ENCODE measurements at places on chromosomes 2 and 18.

DNA sequence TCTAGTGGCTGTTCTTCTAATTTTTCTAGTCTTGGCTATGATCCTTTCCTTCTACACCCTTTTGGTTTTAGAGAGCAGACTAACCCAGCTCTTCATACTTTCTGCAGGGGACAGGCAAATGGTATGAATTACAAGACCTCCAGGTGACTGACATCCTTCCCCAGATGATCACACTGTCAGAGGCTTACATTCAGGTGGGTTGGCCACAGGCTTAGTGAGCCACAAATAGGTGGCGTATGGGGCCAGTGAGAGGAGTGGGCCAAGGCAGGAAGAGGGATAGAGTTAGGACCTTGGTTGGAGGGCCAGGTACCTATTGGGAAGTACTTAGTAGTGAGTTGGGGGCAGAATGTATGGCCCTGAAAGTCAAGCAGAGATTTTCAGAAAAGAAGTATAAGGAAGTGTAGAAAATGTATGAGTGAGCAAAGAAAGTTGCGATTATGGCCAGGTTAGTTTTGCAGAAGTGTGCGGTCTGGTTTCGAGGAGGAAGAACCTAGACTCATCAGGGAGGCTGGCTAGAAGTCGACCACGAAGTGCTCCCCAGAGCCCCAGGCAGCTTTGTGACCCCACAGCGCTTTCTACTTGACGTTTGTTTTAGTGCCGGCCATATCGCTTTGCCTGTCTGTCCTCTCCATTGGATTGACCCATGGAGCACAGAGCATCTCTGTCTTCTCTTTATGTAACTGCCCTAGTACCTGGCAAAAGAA is 20.0 kb downstream of the SFTPB start:
- DNase-seq, result no peak

- no peak for DNase-seq
Measured at GRCh38 chr2:226740039-226740648, 59.5 kb downstream of the IRS1 start.

DNA sequence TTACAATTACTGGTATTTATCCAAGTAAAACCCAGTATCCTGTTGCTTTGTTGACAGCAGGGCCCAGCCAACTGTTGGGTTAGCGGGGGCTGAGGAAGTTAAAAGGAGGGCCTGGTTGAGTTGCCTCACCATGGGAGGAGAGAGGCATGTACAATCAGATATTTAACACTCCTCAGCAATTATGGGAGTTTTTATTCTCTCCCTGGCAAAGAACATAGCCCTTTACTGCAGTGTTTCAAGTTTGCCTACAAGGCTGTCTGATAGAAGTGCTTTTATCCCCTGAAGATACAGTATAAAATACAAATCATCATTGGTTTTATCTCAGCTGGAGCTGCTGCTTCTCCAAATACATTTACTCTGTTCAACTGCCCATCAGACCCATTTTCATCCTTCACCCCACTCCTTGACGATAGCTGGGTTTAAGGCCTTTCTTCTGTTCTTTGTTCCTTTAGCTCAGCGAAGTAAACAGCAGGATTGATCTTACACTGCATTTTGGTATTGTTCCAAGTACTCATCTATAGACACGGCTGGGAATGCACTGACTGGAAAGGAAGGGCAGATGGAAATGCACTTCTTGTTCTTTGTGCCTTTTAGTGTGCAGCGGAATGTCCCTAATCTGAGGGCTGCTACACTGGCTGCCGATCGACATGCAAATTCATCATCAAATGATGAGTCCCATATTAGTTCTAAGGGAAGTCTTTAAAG is 402.5 kb upstream of the SPRED2 start:
- no peak for DNase-seq

- DNase-seq, result no peak
Measured at GRCh38 chr2:182650704-182651103, 65.4 kb upstream of the DNAJC10 start.

GRCh38 chr2:214750529-214750928 is 59.0 kb downstream of the BARD1 start:
- no peak for DNase-seq

DNA sequence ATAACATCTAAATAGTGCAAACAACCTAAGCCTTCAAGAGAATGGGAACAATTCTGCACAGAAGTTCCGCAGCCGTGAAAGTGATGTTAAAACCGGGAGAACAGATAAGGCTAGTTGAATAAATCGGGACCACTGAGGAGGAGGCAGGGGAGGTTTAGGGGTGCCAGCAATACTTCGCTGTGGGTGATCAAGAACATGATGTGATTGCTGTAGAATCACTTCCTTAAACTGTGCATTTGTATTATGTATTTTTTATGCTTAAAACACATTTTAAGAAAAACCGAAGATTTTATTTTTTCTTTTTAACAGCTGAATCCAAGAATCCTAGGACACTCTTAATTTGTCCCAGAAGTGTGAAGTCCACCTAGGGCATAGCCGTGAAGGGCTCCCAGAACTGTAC is 33.6 kb downstream of the TTC32 start:
- no peak for DNase-seq

GRCh38 chr2:65608916-65609315 is 176.5 kb upstream of the SPRED2 start:
- DNase-seq, result peak; percentile 71

- no peak for DNase-seq
Measured at GRCh38 chr2:221551864-221552263, 20.2 kb downstream of the EPHA4 start.

DNA sequence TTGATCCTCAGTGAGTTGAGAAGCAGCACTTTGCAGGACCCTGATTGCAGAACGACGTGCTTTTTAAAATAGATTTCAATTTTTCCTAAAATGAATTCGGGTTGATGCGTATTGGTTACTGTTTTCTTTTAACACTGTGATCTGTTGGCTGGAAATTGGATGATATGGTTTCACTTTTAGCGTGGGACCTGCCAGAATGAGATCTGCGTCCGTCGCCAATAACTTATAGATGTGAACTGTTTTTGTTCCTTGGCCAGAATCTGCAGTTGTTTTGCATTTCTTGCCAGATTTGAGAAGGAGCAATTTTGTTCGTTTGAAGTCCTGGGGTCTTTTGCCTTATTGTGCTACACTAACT is 703 bp downstream of the UGGT1 start:
- DNase-seq, result no peak

DNA sequence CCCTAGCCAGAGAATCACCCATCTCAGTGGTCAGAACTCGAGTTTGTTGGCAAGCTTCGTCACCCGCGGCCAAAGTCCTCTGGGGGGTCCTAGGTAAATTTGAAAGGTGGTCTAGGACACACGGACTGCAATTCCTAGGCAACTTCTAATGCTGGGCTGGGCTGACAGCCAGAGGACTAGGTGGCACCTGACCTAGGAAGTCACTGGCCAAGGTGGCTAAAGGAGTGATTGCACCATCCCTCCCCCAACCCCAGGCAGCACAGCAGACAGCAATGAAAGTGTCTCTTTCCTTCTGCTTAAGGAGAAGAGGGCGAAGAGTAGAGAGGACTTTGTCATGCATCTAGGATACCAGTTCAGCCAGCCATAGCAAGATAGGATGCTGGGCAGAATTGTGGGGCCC is 110.9 kb downstream of the CABYR start:
- DNase-seq, result no peak

DNA sequence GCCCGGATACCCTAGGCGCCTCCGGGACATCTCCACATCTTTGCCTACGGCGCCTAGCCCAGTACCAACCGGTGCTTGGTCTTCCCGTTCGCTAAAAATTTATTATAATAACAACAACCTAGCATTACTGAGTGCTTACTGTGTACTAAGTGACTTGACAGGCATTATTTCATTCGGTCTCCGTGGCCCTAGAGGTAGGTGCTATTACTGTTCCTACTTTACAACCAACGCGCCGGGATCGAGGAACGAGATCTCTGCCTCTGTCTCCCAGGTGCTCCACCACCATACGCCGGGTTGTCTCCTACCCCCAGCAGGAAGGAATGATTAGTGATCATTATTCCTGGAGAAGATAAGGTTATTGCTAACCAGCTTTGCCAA is 657 bp upstream of the BIN1 start:
- no peak for DNase-seq

DNA sequence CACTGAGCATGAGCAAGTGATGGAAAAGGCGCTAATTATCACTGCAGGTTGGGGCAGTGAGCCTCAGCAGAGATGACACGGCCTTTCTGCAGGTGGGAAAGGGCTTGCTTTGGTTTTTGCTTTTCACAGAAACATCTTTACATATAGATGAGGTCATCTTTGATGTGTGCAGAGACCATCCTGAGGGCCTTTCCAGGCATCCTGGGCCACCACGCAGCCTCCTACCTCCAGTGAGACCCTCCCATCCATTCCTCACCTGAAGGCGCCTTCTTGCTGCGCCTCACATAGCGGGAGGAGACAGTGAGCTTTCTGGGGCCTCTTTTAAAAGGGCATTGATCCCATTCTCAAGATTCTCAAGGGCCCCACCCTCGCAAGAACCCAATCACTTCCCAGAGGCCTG is 235.3 kb upstream of the RAB6C start:
- no peak for DNase-seq

DNA sequence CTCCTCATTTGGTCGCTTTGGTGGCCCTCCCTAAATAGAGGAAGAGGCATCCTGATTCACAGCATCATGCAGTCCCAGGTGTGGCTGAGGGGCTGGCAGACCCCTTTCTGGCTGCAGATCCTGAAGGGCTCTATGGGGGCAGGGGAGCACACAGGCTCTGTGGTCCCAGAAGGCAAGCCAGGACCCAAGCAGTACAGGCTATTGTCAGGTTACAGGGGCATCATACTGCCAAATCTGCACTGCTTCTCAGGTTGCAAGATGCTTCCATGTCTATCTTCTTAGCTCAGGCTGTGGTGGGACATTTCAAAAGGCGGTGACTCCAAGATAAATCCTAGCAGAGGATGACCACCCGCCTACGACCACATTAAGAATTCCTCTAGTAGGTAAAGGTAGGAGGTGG is 54.3 kb downstream of the TTC32 start:
- DNase-seq, result peak; percentile 42

- DNase-seq, result no peak
Measured at GRCh38 chr2:51258301-51258700, 226.4 kb upstream of the NRXN1 start.

DNA sequence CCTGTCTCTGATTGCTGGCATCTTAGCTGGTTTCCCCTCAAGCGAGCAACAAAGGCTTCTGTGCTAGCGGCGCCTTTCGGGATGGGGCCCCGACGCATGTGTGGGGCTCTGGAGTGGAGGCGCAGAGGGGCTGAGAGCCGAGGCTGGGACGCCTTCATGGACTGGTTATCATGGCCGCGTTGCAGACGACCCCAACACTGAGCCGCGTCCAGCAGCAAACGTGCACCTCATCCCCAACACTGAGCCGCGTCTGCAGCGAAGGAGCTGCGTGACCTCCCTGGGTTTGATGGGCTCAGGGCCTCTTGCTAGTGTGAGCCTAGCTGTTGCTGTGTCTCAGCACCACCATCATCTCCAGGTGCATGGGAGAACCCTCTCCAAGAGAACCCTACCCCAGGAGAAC is 123.7 kb upstream of the CTDP1 start:
- peak; percentile 37 for DNase-seq

GRCh38 chr2:57444752-57445430 is 601.7 kb upstream of the VRK2 start:
- DNase-seq, result no peak

DNA sequence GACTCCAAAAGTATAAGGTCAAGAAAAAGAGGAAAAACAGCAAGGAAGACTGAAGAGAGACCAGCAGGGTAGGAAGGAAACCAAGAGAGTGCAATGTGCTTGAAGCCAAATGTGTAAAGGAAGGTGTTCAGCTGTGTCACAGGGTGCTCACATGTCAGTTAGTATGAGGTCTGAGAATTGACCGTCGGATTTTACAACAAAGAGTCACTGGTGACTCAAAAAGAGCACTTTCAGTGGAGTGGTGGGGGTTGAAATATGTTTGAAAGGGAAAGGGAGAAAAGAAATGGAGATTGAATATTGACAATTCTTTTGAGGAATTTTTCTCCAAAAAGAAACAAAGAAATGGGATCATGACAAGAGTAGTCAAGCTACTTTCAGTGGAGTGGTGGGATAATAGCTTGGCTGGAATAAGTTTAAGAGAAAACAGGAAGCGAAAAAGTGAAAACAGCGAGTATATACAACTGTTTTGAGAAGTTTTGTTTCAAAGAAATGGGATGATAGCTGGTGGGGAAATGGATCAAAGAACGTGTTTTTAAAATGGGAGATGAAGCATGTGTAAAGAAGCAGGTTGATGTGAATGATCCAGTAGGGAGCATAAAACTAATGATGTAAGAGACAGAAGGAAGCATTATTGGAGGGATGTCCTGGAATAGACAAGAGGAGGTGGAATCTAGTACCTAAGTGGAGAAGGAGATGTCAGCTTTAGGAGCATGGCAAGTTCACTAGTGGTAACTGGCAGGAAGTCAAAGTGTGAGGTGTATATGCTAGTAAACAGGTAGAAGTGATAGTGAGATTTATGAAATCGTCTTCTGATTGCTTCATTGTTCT is 3.6 kb upstream of the TSPYL6 start:
- DNase-seq, result no peak

DNA sequence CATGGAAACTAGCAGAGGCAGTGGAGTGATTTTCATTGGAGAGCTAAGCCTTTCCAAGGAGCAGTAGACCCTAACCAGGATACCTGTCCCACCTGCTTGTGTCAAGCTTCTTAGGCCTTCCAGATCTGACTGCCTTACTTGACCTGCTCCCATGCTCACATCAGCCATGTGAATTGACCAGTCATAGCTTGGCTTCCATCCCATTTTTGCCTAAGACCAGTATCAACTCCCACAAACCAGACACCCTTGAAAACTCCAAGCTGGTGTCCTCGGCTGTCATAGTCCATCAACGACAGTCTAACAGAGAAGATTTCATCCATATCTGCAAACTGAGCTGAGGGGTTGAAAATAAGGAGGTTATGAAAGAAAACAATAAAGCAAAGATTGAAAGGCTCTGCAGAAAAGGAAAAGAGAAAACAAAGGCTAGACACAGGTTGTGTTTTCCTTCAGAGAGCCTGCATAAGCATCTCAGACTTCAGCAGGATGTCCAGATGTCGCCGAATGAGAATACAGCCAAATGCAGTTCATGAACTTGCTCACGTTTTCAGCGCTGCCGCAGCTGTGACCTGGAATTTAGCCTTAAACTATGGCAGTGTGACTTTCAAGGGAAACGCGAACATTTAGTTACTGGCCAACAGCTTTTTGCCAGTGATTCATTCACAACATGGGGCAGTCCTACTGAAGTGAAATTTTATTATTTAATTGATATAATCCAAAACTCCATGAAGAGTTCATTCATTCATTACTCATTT is 868.1 kb upstream of the ID2 start:
- no peak for DNase-seq

DNA sequence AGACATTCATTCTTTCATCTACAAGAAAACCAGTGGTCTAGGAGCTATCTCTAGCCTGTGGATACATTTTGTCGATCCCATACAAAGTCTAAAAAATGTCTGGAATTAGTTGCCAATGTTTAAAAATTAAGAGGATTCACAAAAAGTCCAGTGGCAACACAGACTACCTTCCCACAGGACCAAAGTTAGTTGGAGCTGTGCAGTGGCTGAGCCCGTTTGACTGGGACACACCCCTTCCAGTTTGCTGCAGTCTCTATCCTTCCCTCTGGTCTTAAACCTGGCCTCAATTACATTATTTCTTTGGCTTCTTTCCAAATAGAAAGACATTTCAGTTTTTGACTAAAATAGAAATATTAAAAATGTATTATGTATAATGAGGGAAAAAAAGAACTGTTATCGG is 18.6 kb downstream of the SLC16A14 start:
- no peak for DNase-seq

GRCh38 chr2:191688934-191689695 is 11.2 kb downstream of the NABP1 start:
- no peak for DNase-seq

- no peak for DNase-seq
Measured at GRCh38 chr2:72236445-72237067, 88.9 kb upstream of the CYP26B1 start.

- DNase-seq, result no peak
Measured at GRCh38 chr2:28279371-28279770, 113.3 kb upstream of the FOSL2 start.

- DNase-seq, result no peak
Measured at GRCh38 chr18:27789406-27789805, 387.5 kb downstream of the CDH2 start.
